ENCODE measurements at places on chromosomes 12 and 14. TPM values are rescaled to one million over a fixed set of nuclear protein-coding genes. Genes with fewer than 3 reads are reported as not detected.

JKAMP gene
- total RNA-seq: 30.4 TPM

RASAL1 gene
- 0.24 TPM for total RNA-seq

TAMALIN gene
- total RNA-seq: 6.5 TPM

TMEM52B gene
- total RNA-seq: 0.06 TPM

TPPP2 gene
- 0.24 TPM for total RNA-seq

ASCL1 gene
- 0.31 TPM for total RNA-seq

ENDOU gene
- total RNA-seq: not detected

NANOG gene
- 0.46 TPM for total RNA-seq

TOMM20L gene
- total RNA-seq: not detected

ARHGEF40 gene
- 33.2 TPM for total RNA-seq

GYS2 gene
- 47.6 TPM for total RNA-seq

ACVRL1 gene
- 2.9 TPM for total RNA-seq

Measured in right lobe of liver (tissue), 6 donors.